Breast epithelium (tissue), 4 donors: ENCODE measurements at places on chromosomes 13 and 19. TPM values are rescaled to one million over a fixed set of nuclear protein-coding genes. Genes with fewer than 3 reads are reported as not detected.

DNA sequence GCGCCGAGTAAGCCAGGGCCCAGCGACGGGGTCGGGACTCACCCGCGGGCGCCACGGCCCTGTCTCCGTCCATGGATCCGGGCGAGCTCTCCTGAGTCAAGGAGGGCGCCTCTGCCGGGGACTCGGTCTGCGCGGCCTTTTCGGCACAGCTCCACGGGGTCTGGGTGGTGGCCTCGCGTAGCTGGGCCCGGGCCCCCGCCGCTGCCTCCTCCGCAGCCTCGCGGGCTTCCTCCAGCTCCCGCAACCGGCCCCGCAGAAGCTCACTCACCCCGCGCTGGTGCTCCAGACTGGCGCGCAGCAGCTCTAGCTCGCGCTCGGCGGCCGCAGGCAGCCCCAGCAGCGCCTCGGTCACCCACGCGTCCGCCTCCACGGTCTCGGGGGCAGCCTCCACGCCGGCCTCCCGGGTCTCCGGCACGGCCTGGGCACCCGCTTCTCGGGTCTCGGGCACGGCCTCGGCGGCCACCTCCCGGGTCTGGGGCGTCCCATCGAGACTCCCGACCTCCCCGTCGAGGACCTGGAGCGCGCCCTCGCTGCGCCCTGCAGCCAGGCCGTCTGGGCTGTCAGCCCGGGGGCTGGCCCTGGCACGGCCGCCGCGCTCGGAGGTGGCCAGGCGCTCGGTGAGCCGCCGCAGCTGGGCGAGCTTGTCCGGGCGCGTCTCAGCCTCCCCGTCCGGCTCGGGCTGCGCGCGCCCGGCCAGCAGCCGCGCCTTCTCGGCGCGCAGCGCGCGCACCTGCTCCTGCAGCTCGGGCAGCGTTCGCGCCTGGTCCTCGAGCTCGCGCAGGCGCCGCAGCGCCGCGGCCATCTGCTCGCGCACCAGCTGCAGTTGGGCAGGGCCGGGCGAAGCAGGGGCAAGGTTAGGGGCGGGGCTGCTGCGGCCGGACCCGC is 8.4 kb downstream of the KANK3 start:
- peak overlapping the region; percentile 46 for H3K4me3 ChIP-seq
- no peaks in the 10 kb centered on the region for H3K36me3 ChIP-seq
- DNase-seq = no peak
- H3K4me1 ChIP-seq = peaks cover 7% of the 10 kb centered on the region
- no peak overlapping the region for H3K27ac ChIP-seq

GRCh38 chr13:43140985-43141384 is 117.6 kb downstream of the DNAJC15 start:
- H3K36me3 ChIP-seq = no peaks in the 10 kb centered on the region
- H3K27me3 ChIP-seq = no peaks in the 10 kb centered on the region
- H3K27ac ChIP-seq = no peak overlapping the region
- no peak for DNase-seq
- H3K4me1 ChIP-seq = no peaks in the 10 kb centered on the region

DNA sequence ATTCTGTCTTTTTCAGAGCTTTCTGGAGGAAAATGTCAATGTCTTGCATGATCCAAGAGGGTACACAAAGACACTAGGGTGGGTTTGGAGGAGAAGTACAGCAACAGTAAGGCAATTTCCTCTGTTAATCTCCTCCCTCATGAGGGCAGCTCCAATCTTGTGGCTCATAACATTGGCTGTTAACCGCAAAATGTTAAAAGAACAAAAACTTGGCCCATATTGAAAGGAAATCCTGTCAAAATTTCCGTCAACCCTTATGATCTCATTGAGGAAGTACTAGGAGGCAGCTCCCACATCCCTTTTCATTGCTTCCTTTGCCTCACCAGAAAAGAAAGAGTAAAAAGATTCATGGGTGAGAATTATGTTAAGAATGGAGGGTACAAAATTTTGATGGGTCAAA is 11.6 kb downstream of the OXGR1 start:
- no peaks in the 10 kb centered on the region for H3K4me1 ChIP-seq
- no peak overlapping the region for H3K4me3 ChIP-seq
- no peak for DNase-seq
- H3K27me3 ChIP-seq = no peaks in the 10 kb centered on the region
- H3K36me3 ChIP-seq = no peaks in the 10 kb centered on the region

The CCDC169 gene
- total RNA-seq = 0.73 TPM

DNA sequence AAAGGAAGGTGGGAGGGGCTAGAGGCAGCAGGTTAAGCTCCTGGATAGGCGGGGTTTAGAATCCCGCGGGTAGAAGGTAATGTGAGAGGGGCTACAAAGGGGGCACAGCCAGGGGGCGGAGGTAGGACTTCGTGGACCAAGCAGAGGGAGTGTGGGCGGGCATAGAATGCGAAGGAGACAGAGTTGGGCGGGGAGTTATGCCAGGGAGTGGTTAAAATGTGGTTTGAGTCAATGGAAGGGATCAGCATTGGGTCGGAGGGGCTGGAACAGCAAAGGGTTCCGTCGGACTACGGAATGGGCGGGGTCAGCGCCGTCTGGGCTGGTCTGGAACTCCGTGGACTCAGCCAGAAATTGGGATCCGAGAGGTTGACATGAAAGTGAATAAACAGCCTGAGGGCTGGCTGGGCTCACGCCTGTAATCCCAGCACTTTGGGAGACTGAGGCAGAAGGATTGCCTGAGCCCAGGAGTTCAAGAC is 3.0 kb downstream of the LTBP4 start:
- peak overlapping the region; percentile 89 for H3K27ac ChIP-seq
- no peaks in the 10 kb centered on the region for H3K36me3 ChIP-seq
- H3K27me3 ChIP-seq = no peaks in the 10 kb centered on the region
- peak overlapping the region; percentile 70 for H3K4me3 ChIP-seq
- DNase-seq = no peak

GRCh38 chr13:27151798-27152599 is 19.6 kb downstream of the USP12 start:
- no peaks in the 10 kb centered on the region for H3K27me3 ChIP-seq
- H3K4me3 ChIP-seq = no peak overlapping the region
- no peak overlapping the region for H3K27ac ChIP-seq
- H3K36me3 ChIP-seq = no peaks in the 10 kb centered on the region
- DNase-seq = no peak

DNA sequence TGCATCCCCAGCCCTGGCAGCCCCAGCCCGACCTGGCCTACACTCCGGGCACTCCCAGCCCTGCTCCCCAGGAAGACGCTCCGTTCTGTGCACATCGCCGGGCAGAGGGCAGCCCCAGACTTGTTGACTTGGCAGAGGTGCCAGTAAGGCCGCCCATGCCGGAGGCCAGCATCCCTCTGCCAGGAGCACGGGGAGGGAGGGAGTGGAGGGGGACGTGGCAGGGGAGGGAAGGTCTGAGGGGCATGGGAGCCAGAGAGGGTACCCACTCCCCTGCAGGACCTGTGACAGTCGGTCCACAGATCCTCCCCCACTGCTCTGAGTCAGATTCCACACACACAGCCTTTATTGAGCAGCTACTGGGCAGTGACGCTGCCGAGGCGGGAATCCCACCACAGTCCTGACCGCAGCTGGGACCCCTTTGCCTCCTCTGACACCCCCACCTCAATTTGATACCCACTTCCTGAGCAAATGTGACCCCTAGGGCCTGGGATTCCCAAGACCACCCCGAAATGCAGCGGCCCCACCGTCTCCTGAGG is 1.9 kb upstream of the NKPD1 start:
- DNase-seq = peak; percentile 74
- H3K27ac ChIP-seq = peak overlapping the region; percentile 51
- H3K27me3 ChIP-seq = peaks cover 7% of the 10 kb centered on the region
- peak overlapping the region; percentile 47 for H3K4me3 ChIP-seq

DNA sequence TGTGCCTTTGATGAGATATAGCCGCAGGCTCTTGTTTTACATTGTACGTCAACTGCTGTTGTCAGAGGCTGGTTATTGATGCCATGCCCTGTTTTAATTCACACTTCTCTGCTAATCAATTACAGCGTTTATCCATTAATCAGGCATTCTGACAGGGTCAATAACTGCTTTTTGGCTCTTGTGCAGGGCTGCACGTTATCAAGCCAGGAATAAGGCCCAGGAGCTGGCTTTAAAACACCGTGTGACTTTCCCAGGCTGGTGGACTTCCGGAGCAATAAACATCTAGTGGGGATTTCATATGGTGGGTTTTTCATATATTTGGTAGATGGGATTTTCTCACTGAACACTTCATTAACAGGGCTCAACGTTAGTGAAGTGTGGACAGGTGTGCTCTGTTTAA is 221.7 kb downstream of the TM9SF2 start:
- no peaks in the 10 kb centered on the region for H3K4me1 ChIP-seq
- no peak overlapping the region for H3K4me3 ChIP-seq
- no peak overlapping the region for H3K27ac ChIP-seq
- H3K36me3 ChIP-seq = no peaks in the 10 kb centered on the region
- no peak for DNase-seq

The ARHGAP33 gene
- 5.1 TPM for total RNA-seq

DNA sequence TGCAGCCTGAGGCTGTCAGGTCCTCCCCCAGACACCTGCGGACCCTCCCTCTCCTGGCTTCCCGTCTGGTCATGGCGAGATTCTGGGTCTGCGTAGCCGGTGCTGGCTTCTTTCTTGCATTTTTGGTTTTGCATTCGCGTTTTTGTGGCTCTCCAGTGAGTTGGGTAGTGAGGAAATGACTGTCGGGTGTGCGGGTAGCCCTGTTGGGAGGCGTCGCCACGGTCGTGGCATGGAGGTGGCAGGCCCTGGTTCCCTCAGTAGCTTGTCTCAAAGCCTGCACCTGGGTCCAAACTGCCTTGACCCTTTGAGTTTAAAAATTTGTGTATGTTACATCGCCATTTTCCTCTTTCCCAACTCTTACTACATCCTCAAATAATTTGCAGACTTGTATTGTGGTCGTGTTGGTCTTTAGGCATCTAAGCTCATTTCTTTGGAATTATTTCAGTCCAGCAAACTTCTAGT is 344 bp downstream of the NHLRC3 start:
- H3K4me3 ChIP-seq = peak overlapping the region; percentile 75
- H3K36me3 ChIP-seq = no peaks in the 10 kb centered on the region
- H3K27me3 ChIP-seq = no peaks in the 10 kb centered on the region
- no peak for DNase-seq
- peaks cover 15% of the 10 kb centered on the region for H3K4me1 ChIP-seq
- peak overlapping the region; percentile 90 for H3K27ac ChIP-seq

GRCh38 chr19:35717665-35718344 is at the start of gene KMT2B:
Gene KMT2B, plus strand, starts transcription at chr19:35718003. Its CDS starts 16 bp downstream, at chr19:35718019.
- no peaks in the 10 kb centered on the region for H3K27me3 ChIP-seq
- H3K36me3 ChIP-seq = no peaks in the 10 kb centered on the region
- H3K4me1 ChIP-seq = peaks cover 19% of the 10 kb centered on the region

GRCh38 chr13:41199079-41199478 is 4.7 kb upstream of the KBTBD7 start:
- H3K4me1 ChIP-seq = no peaks in the 10 kb centered on the region
- no peak for DNase-seq
- H3K27me3 ChIP-seq = no peaks in the 10 kb centered on the region
- no peaks in the 10 kb centered on the region for H3K36me3 ChIP-seq
- no peak overlapping the region for H3K4me3 ChIP-seq
